CD4-positive, alpha-beta T cell treated with Interleukin-4 for 1 hour (primary cell): ENCODE measurements at places on chromosomes 6 and 20.
A peak's percentile ranks its signal among the peaks of the same experiment; 100 is the strongest.

GRCh38 chr6:136228814-136229213 lies 21.3 kb downstream of the MTFR2 start:
- DNase-seq = no peak

- no peak for DNase-seq
These were observed 542.3 kb upstream of the JARID2 start for GRCh38 chr6:14703586-14703985.

DNA sequence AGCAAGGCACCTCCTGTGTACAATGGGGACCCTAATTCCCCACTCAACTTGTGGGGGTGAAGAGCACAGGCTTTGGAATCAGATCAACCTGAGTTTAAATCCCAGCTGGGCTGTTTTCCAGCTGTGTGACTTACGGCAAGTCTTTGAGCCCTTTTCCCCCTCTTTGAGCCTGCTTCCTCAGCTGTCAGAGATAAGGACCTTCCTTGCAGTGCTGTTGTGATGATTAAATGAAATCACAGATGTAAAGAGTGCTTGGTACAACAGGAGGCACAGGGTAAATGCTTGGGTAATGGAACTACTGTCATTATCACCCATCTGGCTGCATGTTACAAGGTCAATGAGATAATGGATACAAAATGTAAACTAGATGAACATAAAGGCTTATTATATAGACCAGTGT lies 3.2 kb downstream of the SNX21 start:
- no peak for DNase-seq

- DNase-seq = no peak
These were observed 18.3 kb upstream of the CITED2 start for GRCh38 chr6:139392794-139393193.

DNA sequence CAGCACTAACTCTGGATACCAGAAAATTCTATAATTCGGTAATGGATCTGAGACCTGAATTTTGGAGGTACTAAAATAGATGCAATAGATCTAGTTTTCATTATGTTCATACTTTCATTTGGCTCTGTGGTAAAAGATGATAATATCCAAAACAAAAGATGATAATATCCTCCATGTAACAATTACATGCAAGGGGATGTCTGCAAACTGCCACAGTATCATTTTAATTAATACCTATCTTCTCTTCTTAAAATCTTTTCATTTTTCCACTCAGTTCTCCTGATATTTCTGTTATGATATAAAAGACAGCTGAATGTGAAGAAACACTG lies 15.6 kb downstream of the BTN2A1 start:
- DNase-seq = no peak

GRCh38 chr6:122494665-122495272 lies 23.2 kb upstream of the SERINC1 start:
- DNase-seq = no peak

DNA sequence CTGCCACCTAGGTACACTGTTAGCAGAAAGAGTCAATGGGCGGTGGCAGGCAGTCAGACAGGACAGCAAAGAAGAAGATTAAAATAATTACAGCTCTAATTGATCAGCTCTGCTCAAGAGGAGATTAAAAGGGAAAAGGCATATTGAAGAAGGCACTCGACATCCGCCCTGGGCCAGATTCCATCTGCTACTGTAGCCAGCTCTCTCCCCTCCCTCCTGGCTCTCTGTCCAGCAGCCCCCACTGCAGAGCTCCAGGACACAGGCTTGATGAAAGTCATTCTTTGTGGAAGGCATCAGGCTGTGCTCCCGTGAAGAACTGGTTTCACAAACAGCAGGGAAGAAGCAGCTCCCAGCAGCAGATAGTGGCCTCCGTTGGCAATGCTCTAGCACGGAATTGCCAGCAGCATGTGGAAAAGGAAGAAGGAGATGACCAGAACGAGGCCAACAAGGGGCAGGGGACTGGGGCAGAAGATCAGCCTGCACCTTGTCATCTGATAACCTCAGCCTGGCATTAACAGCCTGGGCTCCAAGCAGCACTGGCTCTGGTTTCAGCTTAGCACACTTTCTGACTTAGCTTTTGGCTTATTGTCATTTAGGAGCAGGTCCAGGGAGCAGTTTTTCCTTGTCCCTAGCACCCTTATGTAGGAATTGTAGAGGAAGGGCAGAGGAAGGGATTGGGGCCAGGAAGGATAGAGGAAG lies 465.9 kb downstream of the KIF16B start:
- no peak for DNase-seq

DNA sequence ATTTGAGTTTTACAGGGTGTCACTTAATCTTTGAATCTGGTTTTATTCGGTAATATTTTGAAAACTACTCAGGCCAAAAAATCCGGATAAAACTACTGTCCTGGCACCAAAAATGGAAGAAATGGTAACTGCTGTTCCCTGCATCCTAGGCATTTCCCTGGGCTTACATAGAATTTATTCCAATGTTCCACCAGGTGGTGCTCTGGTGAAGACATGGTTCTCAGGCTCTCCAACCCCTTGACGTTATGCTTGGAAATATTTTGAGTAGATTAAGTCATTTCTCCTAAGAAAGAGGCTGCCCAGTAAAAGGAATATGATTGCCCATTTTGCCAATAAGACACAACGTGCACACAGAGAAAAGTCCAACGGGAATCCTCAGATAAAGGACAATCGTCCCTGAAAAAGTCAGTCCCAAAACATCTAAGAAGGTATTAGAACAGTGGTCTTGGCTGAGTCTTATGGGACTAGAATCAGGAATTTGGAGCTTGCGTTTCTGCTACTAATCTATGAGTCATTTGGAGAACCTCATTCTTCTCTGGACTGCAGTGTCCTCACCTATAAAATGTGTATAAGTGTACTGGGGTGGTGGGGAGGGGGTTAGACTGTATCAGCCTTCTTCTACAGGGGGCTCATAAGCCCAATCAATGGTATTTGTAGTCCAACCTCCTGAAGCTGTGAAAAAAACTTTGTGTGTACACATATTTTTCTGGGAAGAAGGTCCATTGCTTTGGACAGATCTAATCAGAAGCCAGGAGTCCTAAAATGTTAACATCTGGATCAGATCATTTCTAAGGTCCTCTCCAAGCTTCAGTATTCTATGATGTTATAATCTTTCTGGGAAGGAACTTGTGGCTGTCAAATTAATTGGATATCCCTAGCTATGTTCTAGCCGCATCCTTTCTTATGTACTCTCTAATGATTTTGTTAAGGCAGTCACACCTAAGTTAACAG lies 131.0 kb upstream of the BMP2 start:
- DNase-seq = no peak

GRCh38 chr20:33277471-33278441 lies 5.3 kb upstream of the BPIFB1 start:
- no peak for DNase-seq

DNA sequence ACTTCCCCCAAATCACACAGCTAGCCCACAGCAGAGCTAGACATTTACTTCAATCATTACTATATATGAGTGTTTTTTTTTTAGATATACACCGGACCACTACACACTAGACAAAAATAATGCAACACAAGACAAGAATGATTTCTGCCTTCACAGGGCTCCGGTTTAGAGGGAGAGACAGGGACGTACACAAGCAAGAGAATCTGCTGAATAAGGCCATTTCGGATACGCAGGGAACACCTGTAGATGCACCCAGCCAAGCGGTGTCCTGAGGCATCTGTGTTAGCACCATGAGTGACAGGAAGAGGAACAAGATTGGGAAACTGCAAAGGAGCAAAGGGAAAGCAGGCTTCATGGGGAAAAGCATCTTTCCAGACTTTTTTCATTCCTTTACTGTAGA lies 45.7 kb downstream of the HS3ST5 start:
- DNase-seq = no peak

DNA sequence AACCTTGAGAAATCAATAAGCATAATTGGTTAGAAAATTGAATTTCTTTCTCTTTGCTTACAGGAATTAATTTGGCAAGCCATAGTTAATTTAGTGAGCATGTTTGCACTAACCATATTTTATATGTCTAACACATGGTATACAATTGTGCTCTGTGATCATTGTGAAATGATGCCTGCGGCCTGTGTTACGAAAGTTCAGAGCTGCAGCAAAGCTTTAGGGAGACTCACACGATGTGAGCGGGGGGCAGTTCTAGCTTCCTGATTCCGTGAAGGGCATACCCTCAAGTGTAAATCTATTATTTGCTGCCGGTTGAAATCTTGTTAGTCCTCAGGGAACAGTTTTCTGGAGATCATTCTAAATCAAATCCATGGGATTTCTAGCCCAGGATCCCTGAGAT lies 25.5 kb upstream of the ADTRP start:
- no peak for DNase-seq

DNA sequence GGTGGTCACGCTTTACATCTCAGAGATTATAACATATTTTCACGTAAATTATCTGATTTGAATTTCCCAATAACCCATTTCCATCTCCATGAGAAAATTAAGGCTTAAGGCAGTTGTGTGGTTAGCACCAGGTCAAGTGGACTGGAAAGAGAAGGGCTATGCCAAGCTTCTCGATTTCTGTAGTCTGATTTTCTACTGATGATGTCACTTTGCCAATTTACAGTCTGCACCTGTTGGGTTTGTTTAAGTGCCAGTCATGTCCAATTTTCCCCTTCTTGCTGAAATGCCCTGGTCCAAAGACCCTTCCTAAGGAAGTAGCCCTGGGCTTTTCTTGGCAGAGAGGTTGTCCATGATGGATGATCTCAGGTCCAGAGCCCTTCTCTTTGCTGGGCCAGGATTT lies 562.3 kb upstream of the BTBD3 start:
- DNase-seq = no peak

- no peak for DNase-seq
These were observed 304.7 kb upstream of the SGK1 start for GRCh38 chr6:134622382-134623173.

- no peak for DNase-seq
These were observed 7.2 kb upstream of the MDGA1 start for GRCh38 chr6:37704923-37705238.

- no peak for DNase-seq
These were observed 15.5 kb upstream of the MYMX start for GRCh38 chr6:44201200-44201599.

- DNase-seq = no peak
These were observed 681.0 kb upstream of the GJE1 start for GRCh38 chr6:141451511-141452353.

- DNase-seq = no peak
These were observed 61.1 kb upstream of the SLC22A16 start for GRCh38 chr6:110537208-110538123.

DNA sequence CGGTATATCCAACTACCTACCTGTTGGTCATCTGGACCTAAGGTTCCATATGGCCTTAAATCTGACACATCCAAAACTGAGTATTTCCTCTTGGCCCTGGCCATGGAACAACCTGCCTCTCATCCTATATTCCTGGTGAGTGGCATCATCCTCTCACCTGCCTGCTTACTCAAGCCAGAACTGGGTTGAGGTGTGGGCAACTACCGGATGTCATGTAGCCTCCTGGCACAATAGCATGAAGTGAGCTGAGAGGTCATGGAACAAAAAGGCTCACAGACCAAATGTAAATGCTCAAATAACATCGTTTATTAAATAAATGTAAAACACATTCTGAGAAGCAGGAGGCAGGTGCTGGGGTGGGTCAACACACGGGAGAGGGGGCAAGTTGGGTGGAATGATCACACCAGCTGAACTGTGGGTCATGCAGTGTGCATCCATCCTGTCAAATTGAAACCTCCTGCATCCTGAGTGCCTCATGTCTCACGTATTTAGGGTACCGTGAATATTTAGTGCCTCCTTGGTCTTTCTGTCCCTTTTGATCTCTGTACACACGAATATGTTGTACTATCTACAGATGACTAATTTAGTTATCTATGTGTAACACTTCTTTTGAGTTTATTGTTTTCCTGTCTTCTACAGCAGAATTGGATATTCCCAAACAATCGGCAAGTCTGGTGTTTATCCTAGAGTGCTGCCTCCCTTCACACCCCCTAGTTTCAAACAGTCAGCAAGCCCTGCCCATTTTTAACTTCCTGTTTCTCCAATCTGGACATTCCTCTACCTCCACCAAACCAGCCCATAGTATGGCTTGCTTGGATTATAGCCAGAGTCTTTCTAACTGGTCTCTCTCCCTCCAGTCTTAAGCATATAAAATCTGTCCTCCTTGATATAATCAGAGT lies 7.9 kb upstream of the POU5F1 start:
- no peak for DNase-seq

- DNase-seq = no peak
These were observed 56.5 kb upstream of the ADTRP start for GRCh38 chr6:11835065-11835464.

GRCh38 chr6:56677559-56677958 lies 34.9 kb upstream of the DST start:
- DNase-seq = no peak

DNA sequence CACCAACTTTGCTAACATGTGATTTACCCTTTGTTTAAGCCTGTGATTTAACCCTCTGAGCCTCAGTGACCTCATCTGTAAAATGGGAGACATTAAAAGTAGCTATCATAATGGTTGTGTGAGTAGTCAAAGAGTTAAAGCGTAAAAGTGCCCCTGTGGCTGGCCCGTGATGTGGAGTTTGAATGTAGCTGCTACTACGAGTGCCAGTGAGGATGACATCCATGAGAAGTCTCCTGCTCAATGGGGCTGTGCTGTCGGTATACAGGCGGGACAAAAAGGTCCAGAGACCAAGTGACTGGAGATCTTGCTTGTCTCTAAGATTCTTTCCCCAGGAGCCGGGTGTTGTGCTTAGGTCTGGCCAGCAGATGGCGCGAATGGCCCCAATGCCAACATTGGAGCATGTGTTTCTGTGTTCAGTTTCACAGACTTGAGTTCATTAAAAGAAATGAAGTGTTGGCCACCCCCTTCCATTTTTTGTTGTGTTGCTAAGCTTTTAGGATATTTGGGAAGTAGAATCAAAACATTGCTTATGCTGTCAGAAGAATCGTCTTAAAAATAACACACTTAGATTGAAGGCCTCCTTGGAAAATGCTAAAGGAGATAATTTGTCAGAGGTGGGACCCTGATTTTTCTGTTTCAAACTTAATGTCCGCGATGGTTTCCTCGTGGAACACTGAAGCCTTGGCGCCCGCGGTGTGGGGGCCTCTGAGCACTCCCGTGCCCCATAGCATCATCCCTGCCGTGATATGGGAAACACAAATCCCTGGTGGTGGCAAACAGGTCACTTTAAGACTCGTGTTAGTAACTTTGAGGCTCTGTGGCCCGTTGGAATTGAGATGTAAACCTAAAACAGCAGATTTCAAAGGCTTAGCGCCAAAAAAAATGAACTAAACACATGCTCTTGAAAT lies 9.3 kb upstream of the RBM38 start:
- DNase-seq = peak; percentile 85

DNA sequence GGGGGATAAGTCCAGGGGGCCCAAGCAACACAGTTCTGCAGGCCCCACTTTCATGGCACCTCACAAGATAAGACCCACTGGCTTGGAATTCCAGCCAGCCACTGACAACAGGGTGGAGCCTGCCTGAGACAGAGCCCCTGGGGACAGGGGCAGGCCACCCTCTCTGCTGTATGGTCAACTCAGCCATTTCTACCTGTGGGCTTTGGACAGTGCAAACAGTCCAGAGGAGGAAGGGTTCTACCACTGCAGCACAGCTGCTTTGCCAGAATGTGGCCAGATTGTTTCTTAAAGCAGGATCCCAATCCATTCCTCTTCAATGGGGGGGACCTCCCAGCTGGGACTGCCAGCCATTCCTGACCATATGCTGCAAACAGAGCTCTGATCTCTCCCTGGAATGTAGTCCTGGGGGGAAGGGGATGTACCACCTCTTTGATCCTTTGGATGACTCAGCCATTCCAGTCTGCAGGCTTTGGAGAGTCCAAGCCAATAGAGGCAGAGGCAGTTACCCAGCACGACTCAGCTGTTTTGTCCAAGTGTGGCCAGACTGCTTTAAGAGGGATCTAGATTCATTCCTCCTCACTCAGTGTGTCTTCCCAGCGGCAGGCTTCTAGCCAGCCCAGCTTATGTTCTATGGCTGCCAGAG lies 842.2 kb downstream of the EPHA7 start:
- DNase-seq = no peak
